ENCODE measurements at places on chromosomes 7 and 10.

GRCh38 chr10:104080762-104081161 is 4.9 kb downstream of the COL17A1 start:
- no peak for DNase-seq

DNA sequence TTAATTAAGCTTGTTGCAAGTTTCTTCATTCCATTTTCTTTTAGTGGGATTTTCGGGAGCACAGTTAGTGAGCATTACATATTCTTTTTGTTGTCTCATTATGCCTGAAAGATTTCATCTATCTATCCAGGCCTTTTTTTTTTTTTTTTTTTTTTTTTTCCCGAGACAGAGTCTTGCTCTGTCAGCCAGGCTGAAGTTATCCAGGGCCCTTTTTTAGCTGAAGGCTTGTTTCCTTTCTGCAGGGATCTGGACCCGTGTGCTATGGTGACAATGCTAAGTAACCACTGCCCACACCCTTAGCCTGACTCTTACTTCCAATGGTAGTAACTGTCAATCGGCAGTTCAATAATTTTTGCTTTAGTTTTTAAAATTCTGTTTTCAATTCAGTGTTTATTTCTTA is 190.8 kb upstream of the MTPN start:
- no peak for DNase-seq

DNA sequence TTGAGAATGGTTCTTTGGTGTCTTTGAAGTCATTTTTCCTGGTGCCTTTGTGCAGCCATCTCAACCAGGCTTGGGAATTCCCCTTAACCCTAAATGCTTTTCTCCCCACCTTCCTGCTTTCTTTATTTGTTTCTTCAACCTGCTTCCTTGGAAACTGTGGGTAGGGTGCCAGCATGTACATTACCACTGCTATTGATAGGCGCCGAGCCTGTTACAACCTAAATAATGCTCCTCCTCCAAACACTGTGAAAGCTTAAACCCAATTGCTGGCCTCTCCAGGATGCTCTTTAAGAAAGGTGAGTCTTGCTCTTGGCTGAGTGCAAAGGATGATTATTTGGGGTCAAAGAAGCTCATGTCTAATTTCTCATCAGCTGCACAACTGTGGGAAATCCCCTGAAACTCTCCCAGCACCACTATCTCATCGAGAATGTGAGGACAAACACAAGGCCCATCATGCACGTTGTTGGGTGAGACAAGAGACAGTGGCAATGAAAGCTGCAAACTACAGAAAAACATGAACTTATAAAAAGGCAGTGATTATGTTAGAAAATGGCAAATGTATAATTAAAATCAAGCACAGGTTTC is 285.5 kb upstream of the IGFBP3 start:
- no peak for DNase-seq

- DNase-seq = peak; percentile 54
Measured at GRCh38 chr7:142496545-142496991, 238.7 kb upstream of the PRSS58 start.

DNA sequence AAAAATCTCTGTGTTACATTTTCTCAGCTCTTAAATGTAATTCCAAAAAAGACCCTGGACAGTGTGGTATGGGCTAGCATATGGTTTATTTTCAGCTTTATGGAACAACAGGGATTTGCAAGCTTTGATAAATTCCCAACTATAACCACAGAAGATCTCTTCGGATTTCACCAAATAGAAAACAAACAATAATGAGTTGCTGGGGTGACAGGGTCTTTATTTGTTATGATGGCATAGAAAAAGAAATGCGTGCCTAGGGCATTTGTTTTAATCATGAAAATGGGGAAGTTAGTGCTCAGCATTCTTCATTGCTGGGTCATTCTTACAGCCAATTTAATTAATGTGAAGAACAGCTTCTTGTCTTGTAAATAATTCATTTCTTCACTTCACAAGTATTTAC is 139.0 kb downstream of the LRRN3 start:
- DNase-seq = peak; percentile 23

- peak; percentile 33 for DNase-seq
Measured at GRCh38 chr10:126135177-126135576, 238.8 kb downstream of the FANK1 start.

GRCh38 chr7:119556436-119556835 is 716.5 kb upstream of the KCND2 start:
- DNase-seq = no peak

- no peak for DNase-seq
Measured at GRCh38 chr10:18474118-18474455, 177.3 kb downstream of the NSUN6 start.

- DNase-seq = peak; percentile 25
Measured at GRCh38 chr10:35613597-35614226, 8.6 kb downstream of the GJD4 start.

DNA sequence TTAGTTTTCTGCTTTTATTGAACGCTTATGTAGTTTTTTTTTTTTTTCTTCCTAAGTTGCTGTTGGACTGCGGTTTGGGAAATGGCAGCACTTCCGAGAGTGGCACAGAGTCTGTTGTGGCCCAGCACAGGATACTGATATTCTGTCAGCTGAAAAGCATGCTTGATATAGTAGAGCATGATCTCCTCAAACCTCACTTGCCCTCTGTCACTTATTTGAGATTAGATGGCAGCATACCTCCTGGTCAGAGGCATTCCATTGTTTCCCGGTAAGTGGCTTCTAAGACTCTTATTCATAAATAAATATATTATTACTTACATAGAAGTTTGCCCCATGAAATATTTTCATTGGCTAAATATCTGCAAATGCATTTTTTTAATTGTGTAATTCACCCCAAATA is 101.1 kb downstream of the BTAF1 start:
- DNase-seq = peak; percentile 30

- DNase-seq = no peak
Measured at GRCh38 chr7:74025146-74025545, 2.8 kb upstream of the ELN start.

DNA sequence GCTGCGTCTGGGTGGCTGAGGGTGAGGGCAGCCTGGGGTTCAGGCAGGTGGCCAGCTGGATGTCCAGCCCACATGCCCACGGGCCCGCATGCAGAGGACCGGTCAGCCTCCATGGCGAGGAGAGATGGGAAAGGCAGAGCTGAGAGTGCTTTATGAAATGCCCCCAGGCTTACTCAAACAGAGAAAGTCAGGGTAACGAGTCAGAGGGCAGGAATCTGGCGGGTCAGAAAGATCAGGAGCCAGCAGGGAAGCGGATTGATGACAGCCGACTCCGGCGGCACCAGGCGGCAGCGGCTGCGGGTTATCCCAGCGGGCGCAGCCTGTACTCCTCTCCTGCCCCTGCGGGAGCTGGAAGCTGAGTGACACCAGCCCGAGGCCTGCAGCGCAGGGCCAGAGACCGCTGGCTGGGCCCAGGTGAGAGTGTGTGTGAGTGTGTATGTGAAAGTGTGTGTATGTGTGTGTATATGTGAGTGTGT is 13.4 kb downstream of the SLC13A4 start:
- DNase-seq = peak; percentile 73

DNA sequence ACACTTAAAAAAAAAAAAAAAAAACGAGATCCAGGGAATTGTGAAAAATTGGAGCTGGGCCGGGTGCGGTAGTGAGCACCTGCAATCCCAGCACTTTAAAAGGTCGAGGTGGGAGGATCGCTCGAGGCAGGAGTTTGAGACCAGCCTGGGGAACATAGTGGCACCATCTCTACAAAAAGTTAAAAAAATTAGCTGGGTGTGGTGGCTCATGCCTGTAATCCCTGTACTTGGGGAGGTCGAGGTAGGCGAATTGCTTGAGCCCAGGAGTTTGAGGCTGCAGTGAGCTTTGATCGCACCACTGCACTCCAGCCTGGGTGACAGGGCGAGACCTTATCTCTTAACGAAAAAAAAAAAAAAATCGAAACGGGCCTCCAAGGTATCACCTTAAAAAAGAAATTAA is 2.0 kb downstream of the CLDN4 start:
- no peak for DNase-seq

DNA sequence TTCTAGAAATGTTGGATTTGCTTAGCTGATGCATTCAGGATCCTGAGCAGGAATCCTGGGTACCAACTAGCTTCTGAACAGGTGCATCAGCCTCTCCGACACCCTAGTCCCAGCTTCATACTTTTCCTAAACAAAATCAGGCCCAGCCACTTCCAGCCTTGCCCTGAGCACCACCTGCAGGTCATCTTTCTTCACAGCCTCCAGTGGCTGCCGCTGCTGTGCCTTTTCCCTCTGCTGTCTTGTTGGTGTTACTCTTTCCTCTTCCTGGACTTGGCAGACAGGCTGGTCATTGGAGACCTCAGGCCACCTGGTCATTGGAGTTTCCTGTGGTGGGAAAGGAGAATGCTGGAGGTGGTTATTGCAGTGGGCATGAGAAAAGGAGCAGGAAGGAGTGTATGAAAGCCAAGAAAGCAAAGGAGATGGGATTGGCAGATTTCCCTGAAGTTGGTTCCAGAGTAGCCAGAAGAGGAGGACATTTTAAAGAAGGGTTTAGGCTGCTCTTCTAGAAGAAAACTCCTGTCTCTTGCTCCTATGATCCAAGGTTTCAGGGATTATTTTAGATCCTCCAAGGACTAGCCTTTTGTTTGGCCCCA is 48.2 kb upstream of the NFKB2 start:
- DNase-seq = peak; percentile 19

DNA sequence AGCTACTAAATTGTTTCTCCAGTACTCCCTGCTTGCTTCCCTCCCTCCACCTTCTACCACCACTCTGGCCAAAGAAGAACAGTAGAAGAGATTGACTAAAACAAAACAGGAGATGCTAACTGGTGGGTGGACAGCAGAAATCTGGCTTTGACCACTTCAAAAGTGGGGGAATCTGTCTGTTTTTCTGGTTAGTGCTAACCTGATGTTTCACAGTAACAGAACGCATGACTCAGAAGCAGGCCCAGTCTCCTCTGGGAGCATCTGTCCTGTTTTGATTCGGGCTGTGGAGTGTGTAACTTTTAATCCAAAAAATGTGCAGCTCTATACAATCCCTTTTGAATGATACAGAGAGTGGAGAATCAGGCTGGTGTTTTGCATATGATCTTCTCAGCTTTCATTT is 32.7 kb upstream of the ZNF438 start:
- DNase-seq = peak; percentile 87

GRCh38 chr7:7548407-7548806 is 12.7 kb upstream of the COL28A1 start:
- no peak for DNase-seq

GRCh38 chr10:129517680-129518057 is 50.6 kb downstream of the MGMT start:
- no peak for DNase-seq

DNA sequence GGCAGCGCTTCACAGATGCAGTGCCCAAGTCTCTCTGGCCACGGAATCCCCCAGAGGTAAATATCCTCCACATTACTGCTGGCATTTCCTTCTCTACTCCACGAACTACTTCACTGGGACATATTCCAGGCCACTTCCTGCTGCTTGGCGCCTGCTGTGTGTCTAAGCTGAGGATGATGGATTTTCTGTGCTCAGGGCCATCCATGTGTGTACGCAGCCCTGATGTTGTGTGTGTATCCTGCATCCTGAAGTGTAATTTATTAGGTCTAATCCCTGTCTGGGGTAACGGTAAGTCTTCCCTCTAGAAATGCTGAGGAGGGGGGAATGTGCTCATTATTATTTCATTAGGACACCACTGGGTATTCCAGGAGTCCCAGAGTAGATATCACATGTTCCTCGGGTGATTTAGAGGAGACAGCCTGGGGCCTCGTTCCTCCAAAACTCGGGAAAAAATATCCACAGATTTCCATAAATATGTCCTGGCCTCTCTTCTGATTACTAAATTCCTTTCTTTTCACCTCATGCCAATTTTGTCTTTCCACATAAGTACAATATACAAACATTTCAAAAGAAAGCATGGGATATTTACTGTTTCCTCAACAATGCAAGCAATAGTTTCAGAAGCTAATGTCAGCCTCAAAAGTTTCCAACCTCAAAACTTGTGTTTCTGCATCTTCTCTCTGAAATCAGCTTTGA is 25.5 kb upstream of the HABP2 start:
- DNase-seq = peak; percentile 82

DNA sequence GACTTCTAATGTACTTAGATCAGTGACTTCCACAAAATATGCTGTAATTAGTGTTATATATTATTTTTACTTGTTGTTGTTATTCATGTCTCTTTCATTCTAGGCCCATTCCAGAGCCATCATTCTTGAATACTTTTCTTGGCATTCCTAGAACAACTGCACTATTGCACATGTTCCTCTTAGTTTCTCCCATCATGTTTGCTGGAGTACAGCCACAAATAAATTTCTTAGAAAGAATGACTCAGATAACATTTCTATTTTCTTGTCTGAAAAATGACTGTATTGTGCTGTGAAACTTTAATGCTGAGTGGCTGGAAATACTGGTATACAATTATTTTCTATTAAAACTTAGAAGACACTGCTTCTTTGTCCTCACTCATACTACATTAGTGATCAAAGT is 651.0 kb upstream of the STEAP1 start:
- no peak for DNase-seq

DNA sequence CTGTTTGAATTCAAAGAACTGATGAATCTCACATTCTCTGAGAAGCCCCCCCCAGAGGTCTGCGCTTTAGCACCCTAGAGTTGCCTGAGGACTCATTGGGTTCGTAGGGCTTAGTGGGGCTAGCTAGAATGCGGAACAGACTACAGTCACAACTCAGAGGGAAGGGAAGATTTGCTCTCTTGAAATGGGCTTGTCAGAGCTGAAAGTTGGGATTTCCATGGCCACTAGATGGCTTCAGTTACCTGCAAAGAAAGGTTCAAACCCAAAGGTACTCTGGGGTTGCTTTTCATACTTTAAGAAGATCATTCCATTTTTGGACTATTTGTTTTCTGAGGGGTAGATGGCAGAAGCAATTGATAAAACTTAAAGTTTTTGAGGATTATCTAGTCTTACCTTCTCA is 205.0 kb downstream of the BBS9 start:
- peak; percentile 17 for DNase-seq

DNA sequence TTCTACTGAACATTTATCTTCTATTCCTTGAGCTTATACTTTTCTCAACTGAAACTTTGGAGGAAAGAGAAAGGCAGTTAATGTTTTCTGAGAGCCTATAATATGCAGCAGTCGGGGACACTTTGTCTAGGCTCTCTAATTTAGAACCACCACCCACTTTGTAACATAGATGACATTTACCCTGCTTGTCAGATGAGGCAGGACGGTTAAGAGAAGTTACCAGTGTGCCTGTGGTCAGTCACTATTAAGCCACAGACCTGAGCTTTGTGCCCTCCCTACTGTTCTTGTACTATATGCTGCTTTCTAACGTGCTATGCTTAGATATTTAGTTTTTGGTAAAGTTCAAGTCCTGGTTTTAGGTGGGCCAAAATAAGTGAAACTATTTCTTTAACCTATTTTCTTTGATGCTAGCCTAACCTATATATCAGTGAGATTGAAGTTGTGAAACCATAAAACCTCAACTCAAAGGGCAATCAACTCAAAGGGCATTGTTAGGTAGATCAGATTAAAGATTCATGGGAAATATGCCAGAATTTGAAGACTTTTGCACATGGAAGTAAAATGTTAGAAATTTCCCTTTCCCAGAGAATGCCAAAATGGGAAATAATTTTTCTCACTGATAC is 156.5 kb upstream of the AGR3 start:
- no peak for DNase-seq

GRCh38 chr10:22959292-22959691 is 31.4 kb downstream of the ARMC3 start:
- DNase-seq = no peak

Data from fibroblast of skin of right biceps (primary cell).